Stimulated activated CD4-positive, alpha-beta T cell treated with anti-CD3 and anti-CD28 coated beads, Interleukin-2, amount 100 ng/mL, for 4 hours (primary cell): ENCODE measurements at places on chromosomes 7 and 10.

GRCh38 chr10:5504146-5505072, 5.0 kb upstream of the CALML5 start:
- no peak for DNase-seq

- DNase-seq: no peak
Observed at GRCh38 chr7:55431898-55432297, 66.8 kb downstream of the LANCL2 start.

- DNase-seq: no peak
Observed at GRCh38 chr10:119677904-119678755, 26.9 kb downstream of the BAG3 start.

DNA sequence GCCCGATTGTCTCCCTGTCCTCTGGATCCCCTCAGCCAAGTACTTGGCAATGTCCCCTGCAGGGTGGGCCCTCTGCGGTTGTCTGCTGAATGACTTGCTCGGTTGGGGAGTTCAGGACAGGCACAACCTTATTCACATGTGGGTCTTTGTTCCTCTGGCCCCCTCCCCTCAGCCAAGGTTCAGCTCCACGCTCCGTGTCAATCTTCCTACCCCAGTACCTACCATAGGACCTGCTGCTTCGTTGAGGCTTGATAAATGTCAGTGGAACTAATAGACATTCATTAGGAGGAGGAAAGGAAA, 7.1 kb downstream of the CPA5 start:
- no peak for DNase-seq

GRCh38 chr7:100895701-100895955, at the start of gene ACHE:
Gene ACHE, minus strand, starts transcription at chr7:100895888. Its CDS starts 1,656 bp downstream, at chr7:100894232.
- DNase-seq: no peak

GRCh38 chr7:2299131-2299829, 15.0 kb downstream of the SNX8 start:
- DNase-seq: peak; percentile 25

- DNase-seq: peak; percentile 50
Observed at GRCh38 chr7:55533050-55533728, 39.1 kb downstream of the VOPP1 start.

- DNase-seq: no peak
Observed at GRCh38 chr10:109823196-109823595, 100.1 kb downstream of the XPNPEP1 start.

- DNase-seq: no peak
Observed at GRCh38 chr7:124250297-124251034, 217.6 kb upstream of the TMEM229A start.

- DNase-seq: no peak
Observed at GRCh38 chr10:7133278-7133677, 277.6 kb downstream of the SFMBT2 start.

- DNase-seq: no peak
Observed at GRCh38 chr7:32164341-32164996, 94.3 kb upstream of the PDE1C start.

DNA sequence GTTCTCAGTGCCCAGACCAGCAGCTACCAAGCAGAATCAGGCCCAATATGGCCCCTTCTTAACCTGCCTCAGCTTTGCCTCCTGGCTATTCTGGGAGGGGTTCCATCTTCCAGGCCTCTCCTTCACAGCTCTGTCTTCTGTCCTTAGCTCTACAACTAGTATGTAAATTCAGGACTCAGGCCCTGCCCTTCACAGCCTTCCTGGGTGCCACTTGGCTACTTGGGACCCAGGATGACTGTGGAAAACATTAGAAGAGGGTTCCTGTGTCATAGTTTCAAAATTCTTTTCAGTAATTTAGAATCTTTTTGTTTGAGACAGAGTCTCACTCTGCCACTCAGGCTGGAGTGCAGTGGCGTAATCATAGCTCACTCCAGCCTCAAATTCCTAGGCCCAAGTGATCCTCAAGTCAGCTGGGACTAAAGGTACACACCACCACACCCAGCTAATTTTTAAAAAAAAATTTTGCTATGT, 33.2 kb upstream of the PAPSS2 start:
- DNase-seq: no peak

- no peak for DNase-seq
Observed at GRCh38 chr7:30996883-30997282, 33.1 kb downstream of the GHRHR start.

DNA sequence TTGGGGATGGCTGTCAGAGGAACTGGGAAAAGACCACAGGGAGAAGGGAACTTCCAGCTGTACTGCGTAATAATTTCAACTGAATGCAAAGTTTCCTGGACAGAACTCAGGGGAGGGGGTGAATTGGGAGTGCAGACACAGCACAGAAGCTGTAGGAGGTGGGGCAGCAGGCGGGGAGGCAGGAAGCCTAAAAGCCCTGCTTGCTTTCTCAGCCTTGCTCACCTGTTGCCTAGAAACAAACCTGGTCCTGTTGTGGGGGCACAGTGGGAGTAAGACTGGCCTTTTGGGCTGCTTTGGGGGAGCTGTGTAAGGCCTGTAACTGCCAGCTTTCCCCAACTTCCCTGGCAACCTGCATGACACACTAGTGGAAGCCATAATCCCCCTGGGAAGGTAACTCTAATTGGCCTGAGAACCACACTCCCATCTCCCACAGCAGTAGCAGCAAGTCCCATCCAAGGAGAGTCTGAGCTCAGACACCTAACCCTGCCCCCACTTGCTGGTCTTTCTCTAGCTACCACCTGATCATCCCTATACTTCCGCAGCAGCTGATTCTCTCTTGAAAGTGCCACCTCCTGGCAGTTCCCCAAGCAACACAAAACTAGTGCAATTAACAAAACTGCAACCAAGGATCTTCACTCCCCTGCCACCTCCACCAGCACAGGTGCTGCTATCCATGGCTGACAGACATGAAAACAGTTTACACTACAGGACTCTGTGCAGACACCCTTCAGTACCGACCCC, 1239.3 kb downstream of the SORCS1 start:
- no peak for DNase-seq

DNA sequence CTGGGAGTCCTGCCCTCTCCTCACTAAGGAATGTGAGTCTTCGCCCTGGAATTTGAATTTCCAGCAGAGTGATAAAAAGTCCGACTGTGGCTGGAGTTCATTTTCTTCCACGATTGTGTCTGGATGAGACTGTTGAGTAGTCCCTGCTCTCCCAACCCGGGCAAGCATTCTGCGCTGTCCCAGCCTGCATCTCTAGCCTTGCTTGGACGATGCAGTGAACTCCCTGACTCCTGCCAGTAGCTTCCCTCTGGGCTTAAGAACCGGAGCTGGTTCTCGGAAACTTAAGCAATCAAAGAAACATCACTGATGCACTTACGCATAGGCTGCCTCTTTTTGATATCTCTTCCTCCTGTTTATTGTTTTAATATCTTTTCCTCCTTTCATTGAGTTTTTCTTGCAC, 116.0 kb upstream of the FZD8 start:
- DNase-seq: no peak

DNA sequence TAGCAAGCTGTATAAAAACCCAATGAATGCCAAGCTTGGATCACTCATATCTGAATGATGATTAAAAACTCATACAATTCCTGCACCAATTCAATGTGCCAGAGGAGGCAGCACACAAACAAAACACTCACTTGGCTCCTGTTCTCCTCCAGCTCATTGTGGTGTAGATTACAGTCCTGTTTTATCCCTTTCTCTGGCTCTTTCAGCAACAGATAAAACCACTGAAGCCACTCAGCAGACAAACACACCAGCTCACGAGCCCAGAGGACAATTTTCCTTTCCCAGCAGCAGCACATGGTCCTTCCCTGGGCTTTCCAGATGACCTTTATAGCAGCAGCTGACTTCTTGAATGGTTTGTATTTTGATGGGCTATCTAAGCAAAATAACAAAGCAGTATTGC, 107.3 kb upstream of the STARD3NL start:
- DNase-seq: no peak

- no peak for DNase-seq
Observed at GRCh38 chr7:74625446-74625845, 32.1 kb upstream of the GTF2I start.

DNA sequence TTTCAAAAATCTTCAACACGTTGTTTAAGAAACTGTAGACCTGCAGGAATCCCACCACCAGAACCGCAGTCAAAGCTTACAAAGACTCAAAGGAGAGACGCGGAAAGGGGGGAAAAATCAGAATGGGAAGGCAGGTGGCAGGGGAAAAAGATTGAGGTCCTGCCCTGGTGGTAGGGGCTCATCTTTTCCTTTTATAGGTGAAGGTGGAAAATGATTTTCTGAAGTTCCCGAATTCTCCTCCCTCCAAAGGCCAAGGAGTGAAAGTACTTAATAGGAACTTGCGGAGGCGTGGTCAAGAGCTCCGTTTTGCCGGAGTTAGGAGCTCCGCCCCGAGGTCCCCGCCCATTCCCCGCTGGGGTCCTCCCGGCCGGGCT, 724 bp downstream of the BBIP1 start:
- DNase-seq: peak; percentile 66

DNA sequence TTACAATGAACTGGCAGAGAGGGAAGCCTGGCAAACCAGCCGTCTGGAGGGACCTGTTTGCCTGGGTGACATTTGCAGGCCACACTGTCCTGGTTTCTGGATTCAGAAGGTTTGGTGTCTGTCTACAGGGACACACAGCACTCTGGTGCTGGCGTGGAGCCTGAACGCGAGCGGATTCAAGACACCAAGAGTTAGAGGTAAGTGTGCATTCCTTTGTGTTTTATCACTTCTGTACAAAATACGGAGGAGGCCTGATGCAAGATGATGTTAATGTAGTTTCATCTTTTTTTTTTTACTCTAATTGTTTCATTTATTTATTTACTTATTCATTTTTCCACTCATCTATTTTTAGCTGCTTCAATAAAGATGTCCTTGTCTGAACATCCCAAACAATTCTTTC, 485.3 kb upstream of the ADARB2 start:
- no peak for DNase-seq

DNA sequence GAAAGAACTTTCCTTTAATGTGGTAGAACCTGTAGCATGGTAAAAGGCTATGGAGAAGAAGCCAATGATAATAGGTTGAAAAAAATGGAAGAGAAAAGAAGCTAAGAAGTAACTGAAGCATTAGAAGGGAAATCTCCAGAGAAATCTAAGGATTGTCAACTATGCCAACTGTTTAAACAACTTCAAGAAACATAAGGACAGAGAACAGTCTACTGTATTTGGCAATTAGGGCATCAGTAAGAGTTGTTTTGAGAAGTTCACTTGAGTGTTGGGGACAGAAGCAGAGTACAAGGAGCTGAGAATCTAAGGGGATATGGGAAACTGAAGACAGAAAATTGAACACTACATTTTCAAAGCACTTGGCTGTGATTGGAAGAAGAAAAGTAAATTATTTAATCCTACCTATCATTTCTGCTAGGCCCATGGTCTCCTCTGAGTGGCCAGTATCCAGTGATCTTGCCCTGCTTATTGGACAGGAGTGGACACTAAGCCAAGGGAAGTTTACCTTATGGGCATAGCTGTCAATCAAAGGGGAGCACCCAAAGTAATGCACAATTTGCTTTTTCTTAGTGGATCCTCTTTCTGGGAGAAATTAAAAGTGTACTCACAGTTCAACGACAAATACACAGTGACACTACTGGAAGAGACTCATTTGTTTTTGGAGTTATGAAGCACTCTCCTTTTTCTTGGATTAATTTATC, 56.4 kb upstream of the CCDC71L start:
- no peak for DNase-seq

DNA sequence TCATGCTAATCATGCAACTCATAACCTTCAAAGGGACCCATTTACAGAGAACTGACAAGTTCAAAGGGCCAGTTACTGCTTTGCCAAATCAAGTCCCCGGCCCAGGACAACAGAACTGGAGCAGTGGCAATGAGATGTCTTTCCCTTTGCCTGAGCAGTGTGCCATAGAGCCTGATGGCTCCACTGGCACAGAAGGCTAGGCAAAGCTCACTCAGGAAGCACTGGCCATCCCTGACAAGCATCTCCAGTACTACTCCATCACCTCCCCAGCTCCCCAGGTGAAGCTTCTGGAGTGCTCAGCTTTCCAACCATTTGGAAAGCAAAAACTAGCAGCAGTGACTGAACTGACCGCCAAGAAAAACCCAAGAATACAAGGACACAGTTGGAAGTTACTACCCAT, 108.3 kb downstream of the SGMS1 start:
- no peak for DNase-seq

DNA sequence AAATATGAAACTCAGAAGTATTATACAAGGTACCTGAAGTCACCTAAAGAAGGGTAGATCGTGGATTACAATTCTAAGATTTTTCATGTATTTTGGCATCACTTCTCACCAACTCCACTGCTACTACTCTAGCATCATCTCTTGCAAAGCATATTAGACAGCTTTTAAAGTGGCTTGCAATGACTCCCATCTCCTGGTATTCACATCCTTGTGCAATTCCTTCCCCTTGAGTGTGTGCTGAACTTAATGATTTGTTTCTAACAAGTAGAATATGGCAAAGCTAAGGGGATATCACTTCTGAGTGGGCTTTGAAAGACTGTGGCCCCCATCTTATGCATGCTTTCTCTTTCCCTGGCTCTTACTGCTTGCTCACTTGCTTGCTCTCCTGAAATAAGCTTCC, 280.2 kb downstream of the SNX13 start:
- no peak for DNase-seq

- no peak for DNase-seq
Observed at GRCh38 chr10:77359287-77359691, 278.3 kb downstream of the KCNMA1 start.

GRCh38 chr7:114879554-114879953, 42.3 kb upstream of the MDFIC start:
- DNase-seq: no peak

DNA sequence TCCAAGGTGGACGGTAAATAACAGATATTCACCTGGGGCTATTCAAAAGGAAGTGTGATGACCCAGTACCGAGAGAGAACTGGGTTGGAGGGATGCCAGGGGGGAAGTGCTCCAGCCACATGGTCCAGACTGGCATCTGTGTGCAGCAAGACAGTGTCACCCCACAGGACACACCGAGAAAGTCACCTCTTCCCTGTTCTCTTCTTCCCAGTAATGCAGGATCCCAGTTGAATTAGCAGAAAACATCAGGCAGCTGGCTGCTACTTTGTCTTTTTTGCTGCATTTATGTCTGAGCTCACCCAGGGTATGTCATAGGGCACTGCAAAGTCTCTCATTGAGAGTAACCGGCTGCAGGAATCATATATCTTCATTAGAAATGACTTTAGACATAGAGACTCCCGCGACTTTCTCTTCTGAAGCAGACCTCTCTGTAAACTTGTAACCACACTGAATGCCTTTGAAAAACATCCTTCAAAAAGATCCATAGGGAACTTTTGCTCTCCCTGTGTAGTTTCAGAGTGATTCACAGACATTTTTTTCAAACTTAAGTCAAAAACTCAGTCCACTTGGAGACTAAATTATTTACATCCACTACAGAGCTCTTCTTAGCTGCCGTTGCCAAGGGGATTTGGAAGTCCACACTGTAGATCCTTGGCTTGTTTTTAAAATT, 609.0 kb upstream of the DPP6 start:
- no peak for DNase-seq

GRCh38 chr7:131795400-131795799, 239.0 kb upstream of the PODXL start:
- DNase-seq: no peak

DNA sequence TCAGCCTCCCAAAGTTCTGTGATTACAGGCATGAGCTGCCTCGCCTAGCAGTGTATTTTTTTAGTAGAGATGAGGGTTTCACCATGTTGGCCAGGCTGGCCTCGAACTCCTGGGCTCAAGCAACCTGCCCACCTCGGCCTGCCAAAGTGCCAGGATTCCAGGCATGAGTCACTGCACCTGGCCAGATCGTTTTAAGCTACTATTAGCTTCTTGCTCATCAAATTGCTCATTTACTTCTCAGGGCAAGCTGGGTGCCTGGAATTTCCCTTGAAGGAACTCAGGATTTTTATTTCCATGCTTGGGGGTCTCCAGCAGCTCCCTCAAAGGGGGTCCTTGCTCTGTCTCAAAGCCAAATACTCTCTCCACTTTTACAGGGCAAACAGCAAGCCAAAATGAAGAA, 798.0 kb upstream of the AUTS2 start:
- no peak for DNase-seq
